Pancreas (tissue), 10 donors: ENCODE measurements at places on chromosomes 6 and 20.

DNA sequence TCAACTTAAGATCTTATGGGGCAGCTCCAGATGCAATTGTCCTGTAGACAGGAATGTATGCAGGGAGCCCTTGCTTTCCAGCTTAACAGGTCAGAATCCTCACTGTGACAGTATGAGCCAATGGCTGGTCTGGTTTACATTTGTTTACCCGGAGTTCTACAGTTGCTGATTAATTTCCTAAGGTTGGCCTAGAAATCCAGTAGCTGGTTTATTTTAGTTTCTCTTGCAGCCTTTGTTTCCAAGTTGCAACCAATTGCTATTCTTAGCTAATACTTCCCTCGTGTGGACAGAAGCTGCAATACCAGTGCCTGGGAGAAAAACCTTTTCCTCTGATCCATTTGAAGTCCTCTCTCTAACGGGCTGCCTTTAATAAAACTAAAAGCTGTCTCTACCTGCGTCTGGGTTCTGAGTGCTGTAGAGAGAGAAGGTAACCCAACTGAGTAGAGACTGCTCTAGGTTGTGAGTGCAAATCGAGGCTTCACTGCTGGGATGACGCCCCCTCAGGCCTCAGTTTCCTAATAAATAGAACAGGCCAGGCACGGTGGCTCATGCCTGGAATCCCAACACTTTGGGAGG is 45.9 kb downstream of the ZNF217 start:
- DNase-seq, result peak; percentile 26

DNA sequence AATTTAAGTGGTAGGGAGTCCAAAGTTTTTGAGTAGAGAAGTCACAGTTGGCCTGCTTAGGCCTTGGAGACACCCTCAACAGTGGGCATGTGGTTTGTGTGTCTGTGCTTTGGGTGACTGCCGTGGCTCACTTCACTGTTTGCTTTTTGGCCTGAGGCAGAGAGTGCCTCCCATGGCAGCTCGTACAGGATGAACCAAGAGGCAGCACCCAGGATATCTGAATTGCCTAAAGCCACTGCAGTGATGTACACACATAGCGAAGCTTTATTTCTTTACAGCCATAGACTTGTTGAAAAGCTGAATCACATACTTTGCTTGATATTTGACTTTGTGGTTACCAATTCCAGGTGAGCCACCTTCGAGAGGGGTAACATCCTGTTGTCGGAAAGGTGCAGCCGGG is 21.6 kb downstream of the RREB1 start:
- DNase-seq, result no peak

- no peak for DNase-seq
Measured at GRCh38 chr6:85867595-85867994, 224.9 kb upstream of the SYNCRIP start.

DNA sequence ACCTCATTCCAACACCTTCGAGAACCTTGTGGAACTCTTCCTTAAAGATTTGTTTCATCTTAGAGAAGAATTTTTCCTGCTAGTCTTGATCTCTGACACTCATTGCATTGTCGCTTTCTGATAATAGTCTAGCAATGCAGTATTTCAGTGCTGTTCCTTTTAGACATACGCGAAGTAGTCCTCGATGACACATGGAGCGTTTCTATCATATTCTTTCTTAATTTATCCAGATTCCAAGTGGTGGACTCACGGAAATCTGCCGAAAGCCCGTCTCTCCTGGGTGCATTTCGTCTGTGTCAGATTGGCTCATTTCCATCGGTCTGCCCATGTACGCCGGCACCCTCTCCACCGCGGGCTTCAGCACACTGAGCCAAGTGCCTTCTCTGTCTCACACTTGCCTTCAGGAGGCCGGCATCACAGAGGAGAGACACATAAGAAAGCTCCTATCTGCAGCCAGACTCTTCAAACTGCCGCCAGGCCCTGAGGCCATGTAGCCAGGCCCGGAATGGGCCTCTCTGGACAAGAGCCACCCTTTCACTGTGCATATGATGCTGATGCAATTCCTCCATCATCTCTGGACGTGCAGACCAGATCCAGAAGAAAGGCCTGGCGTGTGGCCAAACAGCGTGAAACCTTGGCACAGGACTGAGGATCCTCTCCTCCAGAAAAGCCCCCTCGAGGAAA is 198.6 kb upstream of the UST start:
- DNase-seq, result no peak

DNA sequence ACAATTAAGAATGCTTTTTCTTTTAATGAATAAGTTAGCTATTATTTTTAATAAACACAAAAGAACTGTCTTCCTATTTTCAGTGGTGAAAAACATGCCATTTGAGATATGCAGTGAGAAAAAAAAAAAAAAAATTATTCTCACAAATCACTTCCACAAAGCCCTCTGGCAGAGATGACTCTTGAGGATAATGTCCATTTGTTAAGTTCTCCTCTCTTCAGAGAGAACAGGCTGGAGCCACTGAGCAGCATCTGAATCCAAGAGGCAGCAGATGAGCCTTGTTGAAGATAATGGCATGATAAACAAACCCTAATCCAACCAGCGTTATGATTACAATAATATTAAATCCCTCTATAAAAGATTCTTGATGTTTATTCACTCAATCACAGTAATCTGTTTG is 105.0 kb downstream of the PTPRK start:
- no peak for DNase-seq

GRCh38 chr20:294602-295001 is 2.8 kb upstream of the ZCCHC3 start:
- DNase-seq, result no peak

DNA sequence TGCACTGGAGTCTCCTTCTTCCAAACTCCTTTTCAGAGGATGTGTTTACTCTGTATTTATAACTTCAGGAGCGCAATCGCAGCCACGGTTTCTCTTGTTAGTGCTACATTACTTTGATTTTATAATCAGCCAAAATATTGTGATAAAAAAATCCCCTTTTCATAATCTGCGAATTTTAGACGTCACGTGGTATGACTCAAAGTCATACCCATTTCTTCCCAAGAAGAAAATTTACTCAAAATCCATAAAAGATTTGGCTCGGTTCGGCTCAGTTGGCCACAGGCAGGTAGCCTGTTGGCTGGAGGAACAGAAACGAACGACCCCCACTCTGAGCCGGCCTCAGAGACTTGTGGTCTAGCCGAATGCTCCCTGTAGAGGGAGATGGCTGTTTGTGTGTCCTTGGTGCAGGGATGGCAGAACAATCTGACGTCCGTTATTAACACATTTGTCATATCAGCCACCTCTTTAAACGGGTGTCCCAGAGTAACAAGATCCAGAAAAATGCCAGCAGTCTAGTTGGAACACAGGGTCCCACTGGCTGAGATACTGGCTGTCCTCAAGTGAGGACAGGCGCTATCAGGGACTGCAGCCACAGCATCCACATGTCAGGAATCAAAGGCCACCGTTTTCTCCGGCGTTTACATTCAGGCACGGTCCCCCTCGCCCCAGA is 247.6 kb downstream of the DLL1 start:
- no peak for DNase-seq
